Colonic mucosa (tissue), 4 donors: ENCODE measurements at places on chromosomes 12 and 14.

DNA sequence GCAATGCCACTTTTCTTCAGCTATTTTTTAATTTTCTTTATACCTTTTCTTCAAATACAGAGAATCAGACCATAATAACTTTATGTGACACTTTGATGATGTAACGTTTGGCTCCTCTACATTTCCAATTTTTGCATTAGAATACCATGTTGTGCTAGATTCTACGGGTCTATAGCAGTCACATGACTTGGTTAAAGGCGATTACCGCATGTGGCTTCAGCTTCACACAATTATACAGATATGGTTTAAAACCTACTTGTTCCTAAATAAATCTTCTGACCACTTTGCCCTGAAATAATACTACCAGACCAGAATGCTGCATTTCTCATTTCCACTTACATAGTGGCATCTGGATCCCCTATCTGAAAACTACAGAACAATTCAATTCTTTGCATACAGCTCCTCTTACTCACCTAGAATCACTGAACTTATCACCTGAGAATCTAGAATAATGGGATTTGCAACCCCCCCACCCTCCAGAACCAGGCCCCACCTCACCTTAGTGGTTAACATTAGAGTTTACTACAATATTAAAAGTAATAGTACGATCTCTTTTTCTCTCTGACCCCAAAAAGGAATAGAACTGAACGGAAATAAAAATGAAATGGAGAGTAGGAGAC lies 1.3 kb downstream of the MAX start:
- DNase-seq = no peak

DNA sequence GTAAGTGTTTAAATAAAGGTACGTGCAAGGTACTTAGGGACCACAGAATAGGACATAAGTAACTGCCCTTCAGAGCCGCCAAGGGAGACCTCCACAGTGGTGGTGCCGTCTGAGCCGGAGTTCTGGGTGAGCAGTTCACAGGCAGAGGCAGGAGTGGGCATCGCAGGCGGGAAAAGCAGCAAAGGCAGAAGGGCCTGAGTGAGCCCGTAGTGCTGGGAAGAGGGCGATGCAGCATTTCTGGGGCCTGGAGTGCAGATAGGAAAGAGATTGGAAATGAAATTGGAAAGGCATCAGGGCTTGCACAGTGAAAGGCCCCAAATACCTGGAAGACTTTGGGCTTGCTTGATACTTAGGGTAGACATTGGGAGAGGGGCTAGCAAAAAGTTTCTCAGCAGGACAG lies 32.9 kb downstream of the EVL start:
- no peak for DNase-seq

DNA sequence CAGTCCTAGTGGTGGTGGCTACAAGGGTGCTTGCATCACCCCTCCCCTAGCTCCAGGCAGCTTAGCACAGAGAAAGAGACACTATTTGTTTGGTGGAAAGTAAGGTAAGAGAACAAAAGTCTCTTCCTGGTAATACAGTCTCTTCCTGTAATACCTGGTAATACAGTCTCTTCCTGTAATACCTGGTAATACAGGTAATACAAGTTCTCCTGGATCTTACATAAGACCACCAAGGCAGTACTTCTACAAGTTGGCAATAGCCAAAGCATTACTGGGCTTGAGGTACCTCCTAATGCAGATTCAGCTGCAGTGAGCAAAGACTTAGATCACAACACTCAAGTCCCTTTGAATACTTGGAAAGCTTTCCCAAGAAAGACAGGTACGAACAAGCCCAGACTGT lies 77.0 kb downstream of the CATSPERB start:
- no peak for DNase-seq

DNA sequence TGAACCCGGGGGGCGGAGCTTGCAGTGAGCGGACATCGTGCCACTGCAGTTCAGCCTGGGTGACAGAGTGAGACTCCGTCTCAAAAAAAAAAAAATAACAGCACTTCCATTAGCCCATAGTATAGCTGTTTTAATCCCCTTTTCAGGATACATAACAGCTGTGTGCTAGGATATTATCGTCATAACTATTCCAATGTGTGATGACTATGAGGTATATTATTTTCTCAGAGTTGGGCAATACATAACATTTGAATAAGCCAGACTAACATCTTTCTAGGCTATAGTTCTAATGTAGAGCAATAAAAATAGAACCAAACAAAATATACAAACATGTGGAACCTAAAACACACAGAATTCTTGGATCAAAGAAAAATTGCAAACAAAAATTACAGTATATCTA lies 57.1 kb downstream of the MARK3 start:
- DNase-seq = no peak

- no peak for DNase-seq
These were observed 757.7 kb upstream of the TMEM132C start for GRCh38 chr12:127509066-127509778.

- DNase-seq = no peak
These were observed 88.8 kb downstream of the ATXN7L3B start for GRCh38 chr12:74626397-74626796.

DNA sequence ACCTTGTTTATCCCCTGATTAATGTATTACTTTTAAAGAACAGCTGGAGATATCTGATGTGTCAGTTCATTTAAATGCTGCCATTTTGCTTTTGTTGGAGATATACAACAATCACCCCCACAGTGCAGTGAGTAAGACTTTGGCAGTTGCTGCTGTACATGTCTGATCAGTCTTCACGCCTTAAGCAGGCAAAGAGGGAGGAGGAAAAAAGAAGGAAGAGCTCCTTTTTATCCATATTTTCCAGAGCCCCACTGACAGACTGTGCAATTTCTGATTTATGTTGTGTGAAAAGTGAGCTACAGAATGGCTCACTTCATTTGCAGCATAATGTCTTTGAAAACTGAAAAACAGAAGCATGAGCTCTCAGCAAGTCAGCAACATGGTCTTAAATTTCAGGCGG lies 319.7 kb upstream of the LRIG3 start:
- DNase-seq = no peak

DNA sequence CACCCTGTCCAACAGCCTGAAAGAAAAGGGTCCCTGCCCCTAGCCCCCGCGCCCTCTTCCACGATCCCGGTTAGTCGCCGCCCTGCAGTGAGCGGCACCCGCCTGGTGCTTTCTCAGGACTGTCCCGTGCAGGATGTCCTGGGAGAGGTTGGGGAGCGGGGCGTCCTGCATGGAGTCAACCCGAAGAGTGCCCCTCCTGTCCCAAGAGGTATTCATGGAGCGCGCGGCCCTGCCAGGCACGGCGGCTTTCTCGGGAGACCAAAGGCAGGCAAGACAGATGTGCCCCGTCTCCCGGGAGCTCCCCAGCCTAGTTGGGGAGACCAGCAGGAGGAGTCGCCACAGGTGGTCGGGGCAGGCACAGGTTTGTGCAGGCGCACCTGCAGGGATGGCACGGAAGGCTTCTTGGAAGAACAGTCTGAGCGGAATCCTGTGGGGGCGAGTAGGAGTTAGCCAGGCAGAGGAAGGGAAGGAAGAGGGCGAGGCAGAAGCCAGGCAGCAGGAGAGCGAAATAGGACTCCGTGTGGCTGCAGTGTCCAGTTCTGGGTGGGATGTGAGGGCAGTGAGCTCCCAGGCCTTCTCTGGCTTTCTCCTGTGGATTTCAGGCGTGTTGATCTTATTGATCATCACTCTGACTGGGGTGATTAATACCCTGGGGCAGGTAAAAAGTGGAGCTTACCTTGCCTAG lies 723 bp downstream of the SIVA1 start:
- peak; percentile 41 for DNase-seq

- no peak for DNase-seq
These were observed 51.5 kb upstream of the RAP1B start for GRCh38 chr12:68559246-68559645.

DNA sequence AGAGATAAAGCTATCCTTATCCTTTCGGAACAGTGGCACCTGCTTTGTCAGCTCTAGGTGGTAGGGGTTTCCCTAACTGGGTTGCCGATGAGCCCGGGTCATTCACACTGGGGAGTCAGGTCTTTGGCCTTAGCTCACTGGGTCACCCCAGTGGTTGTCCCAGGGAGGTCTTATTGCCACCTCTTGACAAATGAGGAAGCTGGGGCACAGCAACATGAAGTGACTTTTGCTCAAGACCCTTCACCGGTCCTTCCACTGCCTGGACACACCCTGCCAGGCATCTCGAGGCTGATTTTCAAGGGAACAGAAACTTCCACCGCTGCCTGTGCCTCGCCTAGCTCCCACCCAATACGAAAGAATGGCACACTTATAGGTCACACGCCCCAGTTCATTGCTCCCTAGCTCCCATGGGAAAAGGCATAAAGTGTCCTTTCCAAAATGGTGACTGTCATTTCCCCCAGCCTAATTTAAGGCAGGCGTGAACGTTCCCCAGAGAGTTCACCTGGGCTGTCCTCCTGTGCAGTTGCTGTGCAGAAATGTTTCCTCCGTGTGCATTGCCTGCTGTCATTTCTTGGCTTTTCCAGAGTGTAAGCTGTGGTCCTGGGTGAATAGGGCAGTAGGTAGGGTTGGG lies 156.1 kb upstream of the CCND2 start:
- peak; percentile 51 for DNase-seq

DNA sequence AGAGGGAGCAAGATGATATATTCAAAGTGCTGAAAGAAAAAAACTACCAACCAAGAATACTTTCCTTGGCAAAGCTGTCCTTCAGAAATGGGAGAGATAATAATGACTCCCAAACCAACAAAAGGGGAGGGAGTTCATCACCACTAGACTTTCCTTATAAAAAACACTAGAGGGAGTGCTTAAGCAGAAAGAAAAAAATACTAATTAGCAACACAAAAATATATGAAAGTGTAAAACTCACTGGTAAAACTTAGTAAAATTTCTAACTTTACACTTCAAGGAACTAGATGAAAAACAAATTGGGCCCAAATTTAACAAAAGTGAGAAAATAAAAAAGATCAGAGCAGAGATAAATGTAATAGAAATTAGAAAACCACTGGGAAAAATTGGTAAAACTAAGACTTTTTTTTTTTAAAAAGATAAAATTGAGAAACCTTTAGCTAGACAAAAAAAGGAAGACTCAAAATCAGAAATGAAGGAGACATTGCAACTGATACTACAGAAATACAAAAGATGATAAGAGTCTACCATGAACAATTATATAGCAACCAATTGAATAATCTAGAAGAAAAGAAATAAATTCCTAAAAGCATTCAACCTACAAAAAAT lies 60.4 kb upstream of the FAR2 start:
- no peak for DNase-seq

DNA sequence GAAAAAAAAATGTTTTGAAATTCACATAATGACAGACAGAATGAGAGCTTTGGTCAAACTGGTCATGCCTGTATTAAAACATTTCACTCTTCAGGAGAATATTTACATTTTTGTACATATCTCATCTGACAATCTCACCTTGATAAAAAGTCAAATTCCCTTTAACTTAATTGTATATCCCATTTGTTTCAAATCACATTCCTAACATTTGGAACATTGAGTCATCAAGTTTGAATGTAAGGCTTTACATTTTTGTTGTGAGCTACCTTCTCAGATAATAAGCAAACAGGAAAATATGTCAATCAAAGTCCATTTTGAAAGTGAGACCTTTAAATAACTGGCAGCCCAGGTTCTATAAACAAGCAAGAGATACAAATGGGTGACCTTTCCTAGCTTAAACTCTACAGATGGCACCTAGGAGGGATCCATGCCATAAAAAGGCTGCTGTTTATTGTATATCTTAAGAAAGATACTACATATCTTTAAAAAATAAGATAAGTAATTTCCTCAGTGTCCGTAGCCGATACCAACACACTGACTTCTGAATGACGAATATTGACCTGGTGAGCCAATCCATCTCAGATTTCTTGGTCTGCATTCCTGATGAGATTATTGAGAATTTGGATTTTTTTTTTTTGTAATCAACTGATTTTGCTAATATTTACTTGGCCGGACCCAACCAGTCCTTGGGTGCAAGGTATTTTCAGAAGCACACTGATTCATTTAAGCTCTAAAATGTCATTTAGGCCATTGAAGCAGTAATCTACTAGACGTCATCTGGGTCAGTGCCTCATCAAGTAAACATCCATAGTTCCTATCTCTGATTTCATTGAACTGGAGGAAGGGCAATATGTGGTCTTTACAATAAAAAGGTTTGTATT lies 259.6 kb downstream of the BTG1 start:
- DNase-seq = no peak

DNA sequence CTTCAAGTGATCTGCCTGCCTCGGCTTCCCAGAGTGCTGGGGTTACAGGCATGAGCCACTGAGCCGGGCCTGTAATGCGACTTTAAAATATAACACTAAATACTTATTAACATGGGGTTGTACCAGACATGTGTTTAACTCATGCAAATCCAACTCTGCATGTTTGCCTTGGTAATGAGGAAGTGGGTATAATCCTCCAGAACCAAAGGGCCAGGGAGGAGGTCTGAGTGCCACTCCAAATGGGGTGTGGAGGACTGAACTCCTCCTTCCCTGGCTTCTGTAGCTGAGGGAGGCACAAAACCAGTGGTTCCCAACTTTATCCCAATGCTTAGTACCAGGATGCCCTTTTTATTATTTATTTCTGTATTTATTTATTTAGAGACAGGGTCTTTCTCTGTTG lies 61.6 kb upstream of the MED13L start:
- DNase-seq = no peak

DNA sequence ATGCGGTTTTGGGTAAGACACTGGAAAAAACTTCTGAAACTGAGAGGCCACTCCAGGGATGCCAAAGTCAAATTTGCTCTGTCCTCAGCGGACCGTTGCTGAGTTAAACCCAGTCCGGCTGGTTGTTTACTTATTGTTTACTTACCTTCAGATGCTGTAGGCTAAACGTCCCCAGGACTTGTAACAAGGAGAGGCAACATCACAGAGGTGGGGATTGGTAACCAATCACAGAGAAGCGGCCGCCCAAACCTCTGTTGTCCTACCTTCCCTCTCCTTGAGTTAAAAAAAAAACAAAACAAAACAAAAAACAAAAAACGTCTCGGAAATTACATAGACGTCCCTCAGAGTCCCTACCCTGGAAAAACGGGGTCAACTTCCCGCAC lies 380 bp downstream of the ANO2 start:
- DNase-seq = no peak

DNA sequence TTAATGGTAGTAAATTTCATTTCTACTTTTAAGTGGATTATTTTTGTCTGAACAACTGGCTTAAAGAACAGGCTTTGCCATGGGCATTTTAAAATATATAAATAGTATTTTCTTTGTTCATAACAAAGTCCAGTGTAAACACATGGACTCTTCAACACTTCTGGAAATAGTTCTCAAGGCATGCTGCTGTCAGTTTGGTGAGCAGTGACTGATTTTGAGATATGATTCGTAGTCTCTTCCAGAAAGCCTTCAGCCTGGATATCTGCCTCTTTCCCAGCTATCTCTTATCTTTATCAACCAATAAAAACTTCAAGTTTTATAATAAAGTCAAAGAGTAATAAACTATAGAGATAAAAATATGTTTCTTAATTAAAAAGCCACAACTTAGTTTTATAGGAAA lies 110.7 kb downstream of the NAV3 start:
- no peak for DNase-seq

- no peak for DNase-seq
These were observed 284.7 kb upstream of the PWP1 start for GRCh38 chr12:107400686-107401447.
